Uterine smooth muscle cell (primary cell): ENCODE measurements at places on chromosomes 4 and X. TPM values are rescaled to one million over a fixed set of nuclear protein-coding genes. Genes with fewer than 3 reads are reported as not detected.

The AMER1 gene
- total RNA-seq, result 1.2 and 1.9 TPM in 2 replicates

The ANXA3 gene
- total RNA-seq, result 4.3 and 6.2 TPM in 2 replicates

The CLDN34 gene
- total RNA-seq, result not detected in 2 replicates

The GLRA3 gene
- under 0.01 TPM in 1 of 2 replicates, not detected in the other for total RNA-seq

The TCEAL4 gene
- total RNA-seq, result 33.5 and 76.1 TPM in 2 replicates

The FHDC1 gene
- 0.11 and 0.25 TPM in 2 replicates for total RNA-seq

The HSFX3 gene
- total RNA-seq, result not detected in 2 replicates

The PITX2 gene
- total RNA-seq, result 0.37 and 0.89 TPM in 2 replicates

The VSIG1 gene
- total RNA-seq, result under 0.01 TPM in 1 of 2 replicates, not detected in the other

The MAGEB1 gene
- total RNA-seq, result not detected in 2 replicates

The SYN1 gene
- total RNA-seq, result 0.22 and 0.25 TPM in 2 replicates

The UGT2B15 gene
- total RNA-seq, result not detected in 2 replicates

The FAM47E gene
- total RNA-seq, result under 0.01 and 0.37 TPM in 2 replicates

The NEUROG2 gene
- not detected in 2 replicates for total RNA-seq

The AREG gene
- 0.11 and 0.37 TPM in 2 replicates for total RNA-seq

The NKX3-2 gene
- 0.37 and 0.55 TPM in 2 replicates for total RNA-seq

The SMAD1 gene
- total RNA-seq, result 9.2 and 16.4 TPM in 2 replicates
